ENCODE measurements at places on chromosomes 16 and 17.
A peak's percentile ranks its signal among the peaks of the same experiment; 100 is the strongest.

GRCh38 chr16:12160249-12160648 lies 183.7 kb downstream of the SNX29 start:
- DNase-seq: no peak

- DNase-seq: no peak
Measured at GRCh38 chr17:57506774-57507127, 238.3 kb downstream of the CCDC182 start.

- DNase-seq: no peak
Measured at GRCh38 chr17:32443827-32444300, 446 bp upstream of the PSMD11 start.

DNA sequence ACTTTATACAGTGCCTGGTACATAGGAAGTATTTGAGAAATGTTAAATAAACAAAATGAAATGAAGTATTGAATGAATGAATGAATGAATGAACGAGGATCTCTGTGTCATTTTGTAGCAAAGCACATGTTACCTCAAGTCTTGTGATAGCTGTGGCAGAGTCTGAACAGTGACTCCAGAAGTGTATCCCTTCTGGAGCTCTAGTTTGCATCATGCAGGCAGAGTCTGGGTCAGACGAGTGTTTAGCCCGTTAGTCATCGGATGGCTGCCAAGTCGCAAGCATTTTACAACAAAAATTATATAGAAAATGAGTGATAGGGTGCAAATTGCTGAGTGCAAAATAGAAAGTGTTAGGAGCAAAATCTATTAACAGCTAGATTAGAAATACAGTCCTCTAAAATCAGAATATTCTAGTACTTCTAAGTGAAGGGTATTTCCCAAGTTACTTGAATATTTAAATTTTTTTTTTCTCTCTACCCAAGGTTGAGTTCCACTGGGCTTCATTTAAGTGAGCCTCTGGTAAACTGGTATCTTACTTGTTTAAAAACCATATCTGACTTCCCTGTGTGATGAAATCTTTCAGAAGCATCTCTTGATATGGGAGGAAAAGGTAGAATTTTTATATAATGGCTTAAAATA lies 113.3 kb downstream of the FTO start:
- DNase-seq: no peak

DNA sequence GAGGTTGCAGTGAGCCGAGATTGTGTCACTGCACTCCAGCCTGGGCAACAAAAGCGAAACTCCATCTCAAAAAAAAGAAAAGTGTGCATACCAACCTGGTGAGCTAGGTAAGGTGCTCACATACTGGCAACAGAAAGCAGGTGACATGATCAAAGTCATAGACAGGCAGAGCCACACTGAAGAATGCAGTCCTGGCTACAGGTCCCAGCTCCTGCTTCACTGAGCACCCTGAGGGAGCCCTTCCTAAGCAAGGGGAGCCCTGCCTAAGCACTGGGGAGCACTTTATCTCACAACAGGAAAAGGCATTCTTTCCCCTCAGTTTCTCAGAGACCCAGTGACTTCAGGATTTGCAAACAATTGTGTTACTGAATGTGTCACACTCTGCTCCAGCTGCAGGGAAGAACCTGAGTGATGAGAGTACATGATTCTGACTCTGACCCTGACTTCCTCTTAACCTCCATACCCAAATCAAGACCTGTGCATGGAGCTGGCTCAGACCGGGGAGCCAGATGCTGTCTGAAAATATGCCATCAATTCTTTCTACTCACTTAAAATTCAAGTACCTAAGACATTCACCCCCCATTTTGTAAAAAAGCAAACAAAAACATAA lies 40.5 kb downstream of the ANKRD11 start:
- DNase-seq: no peak

DNA sequence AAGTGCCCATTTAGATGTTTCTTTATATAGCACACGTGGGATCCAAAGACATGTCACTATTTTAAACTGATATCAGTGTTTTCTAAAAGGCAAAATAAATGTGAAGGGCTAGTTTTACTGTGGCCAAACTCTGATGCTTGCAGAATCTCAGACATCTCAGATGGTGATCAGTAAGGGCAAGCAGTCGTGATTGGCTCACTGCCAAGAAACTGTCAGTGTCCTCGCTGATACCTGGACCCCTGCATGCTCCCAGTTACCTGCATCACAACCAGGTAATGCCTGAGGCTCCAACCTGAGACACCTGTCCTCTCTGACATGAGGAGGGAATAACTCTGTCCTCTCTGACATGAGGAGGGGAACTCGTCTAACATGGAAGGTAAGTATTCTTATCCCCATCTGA lies 114.0 kb downstream of the SPECC1 start:
- DNase-seq: no peak

- DNase-seq: no peak
Measured at GRCh38 chr17:78144736-78145641, 1.2 kb upstream of the C17orf99 start.

DNA sequence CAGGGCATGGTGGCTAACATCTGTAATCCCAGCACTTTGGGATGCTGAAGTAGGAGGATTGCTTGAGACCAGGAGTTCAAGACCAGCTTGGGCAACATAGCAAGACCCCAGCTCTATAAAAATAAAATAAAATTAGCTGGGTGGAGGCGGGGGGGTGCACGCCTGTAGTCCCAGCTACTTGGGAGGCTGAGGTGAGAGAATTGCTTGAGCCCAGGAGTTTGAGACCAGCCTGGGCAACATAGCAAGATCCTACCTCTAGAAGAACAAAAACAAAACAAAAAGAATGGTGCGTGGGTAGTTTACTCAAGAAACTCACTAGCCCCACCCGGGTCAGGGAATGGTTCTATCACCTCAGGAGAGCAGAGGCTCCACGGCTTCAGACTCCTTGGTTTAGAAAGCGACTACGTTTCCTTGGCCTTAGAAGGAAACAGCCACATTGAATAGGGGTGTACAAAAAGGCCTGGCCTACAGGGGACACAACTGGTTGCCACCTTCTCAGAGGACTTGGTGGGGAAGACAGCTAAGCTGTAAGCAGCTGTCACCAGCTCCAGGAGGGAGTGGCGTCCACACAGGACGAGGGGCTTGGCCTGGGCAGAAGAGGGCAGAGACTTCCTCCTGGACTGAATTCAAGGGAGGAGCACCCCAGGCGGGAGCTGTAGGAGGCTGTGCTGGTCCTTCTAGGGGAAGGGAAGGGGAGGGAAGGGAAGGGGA lies 716 bp downstream of the TK1 start:
- DNase-seq: peak; percentile 34

- no peak for DNase-seq
Measured at GRCh38 chr17:66814570-66814969, 20.3 kb upstream of the CACNG5 start.

DNA sequence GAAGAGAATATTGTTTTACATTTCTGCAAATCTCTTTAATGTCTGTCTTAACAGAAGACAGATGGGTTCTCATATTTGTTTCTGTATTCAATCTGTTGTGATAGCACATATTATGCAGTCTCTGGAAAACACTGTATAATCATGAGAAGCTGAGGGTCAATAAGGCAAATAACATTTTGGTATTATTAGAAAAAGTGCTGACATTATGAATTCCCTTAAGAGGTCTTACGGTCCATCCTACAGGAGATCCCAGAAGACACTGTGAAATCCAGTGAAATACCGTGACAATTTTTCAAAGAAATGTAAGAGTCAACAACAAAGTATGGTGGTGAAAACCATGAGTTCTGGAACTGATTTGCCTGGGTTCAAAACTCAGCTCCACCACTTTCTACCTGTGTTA lies 42.3 kb downstream of the ABCA5 start:
- DNase-seq: no peak

DNA sequence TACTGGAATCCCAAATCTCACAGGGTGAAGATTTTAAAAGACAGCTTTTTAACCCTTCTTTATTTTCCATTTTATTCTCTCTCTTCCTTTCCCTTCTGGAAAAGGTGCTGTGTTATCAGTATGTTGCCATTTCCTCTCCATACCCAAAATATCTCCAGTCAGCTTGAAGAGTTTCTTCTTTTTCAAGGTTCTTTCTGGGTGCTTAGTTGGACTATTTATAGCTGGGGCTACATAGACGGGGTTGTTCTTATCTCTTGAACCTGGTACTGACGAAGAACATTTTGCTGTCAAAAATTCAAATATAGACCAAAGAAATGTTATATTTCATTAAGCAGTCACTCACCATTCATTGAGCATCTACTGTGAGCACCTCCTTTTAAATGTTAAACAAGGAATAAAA lies 48.6 kb downstream of the IST1 start:
- no peak for DNase-seq

DNA sequence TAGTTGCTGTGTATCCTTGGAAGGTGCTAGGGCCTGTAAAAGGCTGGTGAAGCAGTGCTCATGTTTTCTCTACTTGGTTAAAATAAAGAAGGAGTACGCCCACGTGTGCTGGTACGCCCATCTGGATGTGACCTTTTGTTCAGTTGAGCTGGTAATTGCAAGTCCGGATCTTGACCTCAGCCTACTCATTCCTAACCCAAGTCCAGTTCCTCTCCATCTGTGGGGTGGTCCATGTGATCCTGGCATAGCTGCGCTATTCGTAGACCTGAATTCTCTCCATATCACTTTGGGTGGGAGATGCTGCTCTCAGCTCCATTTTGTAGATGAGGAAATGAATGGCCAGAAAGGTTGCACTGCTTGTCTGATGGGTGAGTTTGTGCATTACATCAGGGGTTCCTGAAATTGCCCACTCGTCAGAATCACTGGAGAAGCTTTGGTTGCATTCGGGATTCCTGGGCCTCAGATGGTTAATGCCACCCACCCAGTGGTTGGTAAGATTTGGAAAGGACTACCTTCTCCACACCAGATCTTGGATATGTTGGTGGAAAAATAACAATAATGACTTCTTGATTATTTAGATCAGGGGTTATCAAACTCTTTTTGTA lies 328.8 kb downstream of the CPPED1 start:
- DNase-seq: no peak

DNA sequence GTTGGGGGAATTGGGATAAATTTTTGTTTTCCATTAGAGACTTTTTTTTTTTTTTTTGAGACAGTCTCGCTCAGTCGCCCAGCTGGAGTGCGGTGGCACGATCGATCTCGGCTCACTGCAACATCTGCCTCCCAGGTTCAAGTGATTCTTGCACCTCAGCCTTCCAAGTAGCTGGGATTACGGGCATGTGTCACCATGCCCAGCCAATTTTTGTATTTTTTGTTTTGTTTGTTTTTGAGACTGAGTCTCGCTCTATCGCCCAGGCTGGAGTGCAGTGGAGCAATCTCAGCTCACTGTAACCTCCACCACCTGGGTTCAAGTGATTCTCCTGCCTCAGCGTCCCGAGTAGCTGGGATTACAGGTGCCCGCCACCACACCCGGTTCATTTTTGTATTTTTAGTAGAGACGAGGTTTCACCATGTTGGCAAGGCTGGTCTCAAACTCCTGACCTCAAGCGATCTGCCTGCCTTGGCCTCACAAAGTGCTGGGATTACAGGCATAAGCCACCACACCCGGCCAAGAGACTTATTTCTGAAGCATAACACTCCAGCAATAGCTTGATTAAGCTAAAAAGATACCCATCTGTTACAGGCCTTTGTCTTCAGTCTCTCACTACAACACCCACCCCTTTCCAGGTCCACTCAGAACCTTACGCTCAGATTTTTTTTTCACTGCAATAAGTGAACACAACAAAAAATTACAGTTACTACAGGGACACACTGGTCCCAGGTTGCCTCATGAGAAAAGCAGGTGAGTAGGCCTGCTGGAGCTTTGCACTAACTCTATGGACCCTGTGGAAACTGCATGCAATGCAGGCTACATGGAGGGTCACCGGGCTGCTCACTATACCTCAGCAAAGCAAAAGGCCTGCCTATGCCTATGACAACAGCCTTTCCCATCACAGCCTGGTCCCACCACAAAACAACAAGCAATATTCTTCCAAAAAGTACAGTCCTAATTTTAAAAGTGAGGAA lies 34.6 kb downstream of the KANSL1 start:
- no peak for DNase-seq

DNA sequence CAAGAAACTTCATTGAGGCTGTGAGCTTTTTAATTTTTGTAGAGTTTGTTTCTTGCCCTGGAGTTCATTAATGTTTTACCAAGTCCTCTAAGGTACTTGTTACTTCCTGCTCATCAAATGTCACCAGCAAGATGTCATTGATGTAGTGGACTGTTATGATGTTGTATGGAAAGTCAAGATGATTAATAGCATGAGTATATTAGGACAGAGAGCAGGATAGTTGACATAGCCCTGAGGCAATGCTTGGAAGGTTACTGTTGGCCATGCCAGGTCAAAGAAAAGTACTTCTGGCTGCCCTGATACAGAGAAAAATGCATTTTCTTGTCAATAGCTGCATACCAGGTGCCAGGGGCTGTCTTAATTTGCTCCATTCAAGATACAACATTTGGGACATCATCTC lies 6.7 kb downstream of the KRTAP1-5 start:
- no peak for DNase-seq

DNA sequence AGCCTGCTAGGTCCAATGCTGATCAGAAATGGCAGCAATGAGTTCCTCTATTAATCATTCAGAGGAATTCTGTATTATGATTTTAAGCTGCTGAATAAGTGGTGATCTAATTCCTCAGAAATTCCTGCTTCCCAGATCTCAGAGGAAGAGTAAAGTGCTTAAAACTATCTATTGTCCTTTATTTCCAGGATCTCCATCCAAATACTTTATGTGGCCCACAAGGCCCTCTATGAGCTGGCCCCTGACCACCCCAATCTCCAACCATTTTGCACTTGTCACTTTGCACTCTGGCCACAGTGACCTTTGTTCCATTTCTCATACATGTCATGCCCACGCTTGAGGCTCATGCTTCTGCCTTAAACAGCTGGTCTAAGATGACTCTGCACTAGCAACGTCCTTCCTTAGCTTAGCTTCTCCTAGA lies 93.7 kb downstream of the CA10 start:
- DNase-seq: no peak

DNA sequence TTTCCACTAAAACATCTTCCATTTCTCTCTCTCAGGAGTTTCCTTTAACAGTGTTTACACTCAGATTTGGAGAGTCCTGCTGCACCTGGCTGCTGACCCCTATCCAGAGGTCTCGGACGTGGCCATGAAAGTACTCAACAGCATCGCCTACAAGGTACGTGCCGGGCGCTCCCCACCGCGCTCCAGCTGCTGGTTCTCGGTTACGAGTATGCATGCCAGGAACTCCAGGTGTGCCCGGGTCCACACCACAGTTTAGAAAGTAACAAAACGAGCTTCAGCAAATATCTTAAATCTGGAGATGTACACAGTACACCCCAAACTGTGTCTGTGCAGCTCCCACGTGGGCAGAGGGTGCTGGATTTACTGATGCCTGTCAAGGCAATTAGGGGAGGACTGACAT lies 82.9 kb upstream of the CHMP6 start:
- no peak for DNase-seq

- no peak for DNase-seq
Measured at GRCh38 chr17:66392783-66393437, 90.5 kb downstream of the PRKCA start.

- peak; percentile 66 for DNase-seq
Measured at GRCh38 chr17:44222112-44222869, 2.8 kb upstream of the UBTF start.

- no peak for DNase-seq
Measured at GRCh38 chr16:55176901-55177300, 147.1 kb upstream of the IRX6 start.

DNA sequence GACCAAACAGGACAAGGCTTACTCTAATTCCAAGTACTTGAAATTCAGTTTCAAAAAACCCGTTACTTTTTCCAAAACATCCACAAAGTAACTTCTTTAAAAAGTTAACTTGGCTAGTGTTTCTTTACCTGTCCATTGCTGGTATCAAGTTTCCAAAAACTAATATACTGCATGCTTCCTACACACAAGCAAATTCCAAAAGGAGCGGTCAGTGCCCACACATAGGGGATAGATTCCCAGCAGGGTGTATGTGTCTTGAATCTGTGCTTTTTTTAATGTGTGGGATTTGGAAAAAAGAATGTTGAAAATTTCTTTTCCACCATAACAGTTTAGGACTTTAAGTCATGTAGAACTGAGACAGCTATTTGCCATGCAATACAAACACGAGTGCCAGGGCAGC lies 367.8 kb upstream of the SOX9 start:
- DNase-seq: no peak
